ENCODE measurements at places on chromosomes 2 and 18.

- no peak for DNase-seq
Measured at GRCh38 chr2:236682651-236683422, 113.2 kb downstream of the ACKR3 start.

GRCh38 chr2:79936715-79937114 lies 367.8 kb downstream of the LRRTM1 start:
- DNase-seq = no peak

DNA sequence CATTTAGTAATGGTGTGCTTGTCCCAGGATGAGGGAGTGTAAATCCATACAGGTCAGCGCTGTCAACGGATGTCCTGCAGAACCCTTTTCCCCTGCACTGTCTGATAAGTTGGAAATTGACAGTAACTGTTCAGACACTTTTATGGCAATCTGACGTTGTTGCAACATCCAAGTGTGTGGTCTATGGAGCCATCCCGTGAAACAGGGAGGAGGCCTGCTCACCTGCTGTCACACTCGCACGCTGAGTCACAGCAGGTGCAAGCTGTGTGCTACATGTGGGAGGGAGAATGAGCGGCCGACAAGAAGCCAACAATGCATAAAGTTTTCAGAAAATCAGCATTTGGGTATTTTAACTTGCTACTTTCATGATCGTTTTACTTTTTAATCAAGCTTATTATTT lies 43.7 kb upstream of the RMDN2 start:
- no peak for DNase-seq

DNA sequence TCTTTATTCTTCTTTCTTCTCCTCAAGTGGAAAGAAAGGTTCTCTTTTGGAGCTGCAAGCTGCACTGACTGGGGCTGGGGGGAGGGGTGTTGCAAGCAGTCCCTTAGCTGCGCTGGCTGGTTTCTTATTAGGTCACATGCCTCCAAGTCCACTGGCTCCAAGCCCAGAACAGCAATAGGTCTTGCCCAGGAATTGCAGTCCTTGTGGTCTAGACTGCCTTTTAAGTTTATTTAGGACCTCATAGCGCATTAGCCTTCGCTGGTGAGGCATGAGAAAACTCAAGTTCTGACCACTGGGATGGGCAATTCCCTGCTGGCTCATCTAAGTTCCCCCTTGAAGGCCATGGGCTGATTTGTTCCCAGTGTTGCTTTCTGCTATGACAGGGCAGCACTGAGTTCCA lies 138.6 kb upstream of the SCN7A start:
- DNase-seq = no peak

- no peak for DNase-seq
Measured at GRCh38 chr2:226048611-226049010, 649.1 kb downstream of the NYAP2 start.

GRCh38 chr2:144325086-144325485 lies 194.8 kb downstream of the ZEB2 start:
- DNase-seq = peak; percentile 59

DNA sequence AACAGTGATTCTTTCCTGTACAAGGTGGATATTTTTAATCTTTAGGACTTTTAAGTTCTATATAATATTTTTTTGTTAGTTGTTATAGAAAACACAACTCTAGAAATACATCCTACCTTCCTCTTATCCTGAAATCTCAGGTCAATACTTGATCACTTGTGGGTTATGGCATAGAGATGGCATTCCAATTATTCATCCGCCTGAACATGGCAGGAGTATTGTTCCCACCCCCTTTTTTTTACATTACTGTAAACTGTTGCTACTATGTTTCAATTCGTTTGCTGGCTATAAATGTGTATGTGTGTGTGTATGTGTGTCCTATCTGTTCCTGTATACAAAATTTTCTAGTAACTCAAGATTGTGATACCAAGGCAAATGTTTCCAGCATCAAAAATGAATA lies 43.3 kb upstream of the FN1 start:
- no peak for DNase-seq

DNA sequence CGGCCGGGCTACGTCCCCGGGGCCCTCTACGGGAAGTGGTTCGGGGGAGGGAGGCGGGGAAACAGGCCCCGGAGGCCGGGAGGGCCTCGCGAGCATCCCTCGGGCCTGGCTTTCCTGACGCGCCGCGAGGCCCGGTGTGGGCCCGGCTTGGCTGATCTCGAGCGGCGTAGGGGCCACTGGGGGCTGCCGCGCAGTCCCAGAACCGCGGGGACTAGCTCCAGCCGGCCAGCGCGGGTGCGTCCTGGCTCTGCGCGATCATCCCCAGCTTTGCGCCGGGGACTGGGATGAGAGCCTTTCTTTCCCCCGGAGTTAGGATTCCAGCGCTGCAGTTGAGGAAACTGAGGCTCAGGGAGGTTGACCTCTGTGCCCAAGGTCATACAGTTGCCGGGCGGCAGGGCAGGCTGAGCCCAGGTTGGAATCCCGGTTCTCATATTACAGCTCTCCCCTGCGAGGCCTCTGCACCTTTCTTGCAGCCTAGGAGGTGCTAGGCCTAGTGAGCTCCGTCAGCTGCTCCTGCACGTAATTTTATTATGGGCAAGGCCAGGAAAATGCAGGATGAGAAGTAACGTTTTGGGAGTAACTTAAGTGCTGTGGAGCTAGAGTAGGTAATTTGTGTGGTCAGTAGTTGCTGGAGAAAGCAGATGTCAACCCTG lies 501 bp downstream of the LPIN1 start:
- DNase-seq = no peak

All from CD4-positive, alpha-beta T cell treated with Interleukin-15 for 4 hours (primary cell).